Calu3 (cell line): ENCODE measurements at places on chromosomes 6 and 20. TPM values are rescaled to one million over a fixed set of nuclear protein-coding genes. Genes with fewer than 3 reads are reported as not detected.
A peak's percentile ranks its signal among the peaks of the same experiment; 100 is the strongest.

DNA sequence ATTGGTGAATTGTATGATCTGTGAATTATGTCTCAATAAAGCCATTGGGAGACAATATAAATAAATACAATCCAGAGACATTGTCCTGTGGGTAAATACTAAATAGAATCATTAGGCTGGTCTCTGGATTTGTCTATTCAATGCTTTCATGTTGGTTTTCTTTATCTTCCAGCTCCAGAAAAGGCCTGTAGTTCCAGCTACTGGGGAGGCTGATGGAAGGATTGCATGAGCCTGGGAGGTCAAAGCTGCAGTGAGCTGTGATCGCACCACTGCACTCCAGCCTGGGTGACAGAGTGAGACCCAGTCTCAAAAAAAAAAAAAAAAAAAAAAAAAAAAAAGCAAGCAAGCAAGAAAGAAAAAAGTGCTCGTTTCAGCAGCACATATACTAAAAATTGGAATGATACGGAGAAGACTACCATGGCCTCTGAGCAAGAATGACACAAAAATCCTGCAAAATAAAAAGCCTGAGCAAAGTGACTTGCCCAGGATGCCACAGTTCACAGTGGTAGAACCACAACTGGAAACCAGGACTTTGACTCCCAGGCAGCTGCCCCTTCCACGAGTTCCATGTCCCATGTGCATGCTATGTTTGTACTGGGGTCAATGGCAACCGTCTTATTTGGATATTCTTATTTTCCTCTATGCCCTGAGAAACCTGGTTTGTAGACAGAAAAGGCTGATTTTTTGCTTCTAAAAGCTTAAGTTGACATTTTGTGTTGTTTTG, 33.6 kb upstream of the GMPR start:
- H3K4me1 ChIP-seq: peaks cover 7% of the 10 kb centered on the region
- no peak overlapping the region for H3K4me3 ChIP-seq
- H3K27ac ChIP-seq: no peak overlapping the region
- DNase-seq: no peak
- H3K27me3 ChIP-seq: no peaks in the 10 kb centered on the region

SAYSD1 gene
- 23.2 and 23.7 TPM in 2 replicates for total RNA-seq

RSPO3 gene
- total RNA-seq: not detected in 2 replicates

DNA sequence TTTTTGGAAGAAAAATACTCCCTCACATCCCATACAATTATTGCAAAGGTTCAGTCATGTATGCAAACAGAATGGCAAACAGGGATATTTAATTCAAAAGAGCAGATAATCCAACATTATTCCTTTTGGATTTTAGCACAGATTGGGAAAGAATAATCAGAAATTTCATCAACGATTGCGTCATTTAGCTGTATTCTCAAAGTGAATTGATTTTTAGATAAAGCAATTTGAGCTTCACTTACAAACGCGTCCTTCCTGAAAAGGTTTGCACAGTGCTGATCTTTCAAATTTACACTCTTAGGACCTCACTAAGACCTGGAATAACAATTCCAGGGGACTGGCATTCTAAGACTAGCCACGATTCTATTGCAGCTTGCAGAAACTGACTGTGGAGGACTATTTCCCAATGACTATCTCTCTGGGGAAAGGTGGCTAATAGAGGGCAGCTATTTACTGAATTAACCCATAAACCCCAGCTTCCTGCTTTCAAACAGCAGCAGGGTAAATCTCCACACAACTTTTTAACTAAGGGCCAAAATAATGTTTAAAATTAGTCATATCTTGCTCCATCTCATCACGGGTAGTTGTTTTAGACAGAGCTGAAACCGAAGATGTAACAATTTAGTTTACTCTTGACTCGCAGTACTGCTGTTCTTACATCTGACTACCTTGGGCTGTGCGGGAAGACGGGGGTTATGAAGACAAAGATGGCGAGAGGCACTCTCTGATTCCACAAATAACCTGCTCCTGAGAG, 131.2 kb upstream of the FAM184A start:
- H3K27ac ChIP-seq: peak overlapping the region; percentile 47
- H3K36me3 ChIP-seq: no peaks in the 10 kb centered on the region
- H3K27me3 ChIP-seq: no peaks in the 10 kb centered on the region
- H3K4me3 ChIP-seq: no peak overlapping the region

- no peak for DNase-seq
- H3K36me3 ChIP-seq: peaks cover 21% of the 10 kb centered on the region
- H3K27me3 ChIP-seq: no peaks in the 10 kb centered on the region
- no peaks in the 10 kb centered on the region for H3K4me1 ChIP-seq
Observed at GRCh38 chr20:17614176-17614811, 44.4 kb downstream of the DSTN start.

DNA sequence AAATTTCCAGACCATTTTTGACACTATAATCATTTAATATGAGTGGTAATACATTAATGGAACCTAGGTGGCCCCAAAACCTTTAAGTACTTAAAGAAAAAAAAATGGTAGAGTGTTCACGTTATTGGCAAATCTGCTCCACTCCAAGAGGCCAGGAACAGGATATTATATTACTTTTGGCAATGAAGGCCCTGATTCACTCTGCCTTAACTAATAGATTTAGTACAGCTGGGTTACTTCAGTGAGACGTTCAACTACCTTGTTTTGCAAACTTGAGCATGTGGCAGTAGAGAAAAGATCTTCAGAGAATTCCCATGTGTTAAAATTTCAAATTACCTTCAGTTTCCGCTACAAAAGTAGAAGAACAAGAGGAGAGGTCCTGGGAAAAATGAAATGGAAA, 12.8 kb downstream of the ADNP start:
- no peak overlapping the region for H3K4me3 ChIP-seq
- H3K27ac ChIP-seq: no peak overlapping the region
- peaks cover 55% of the 10 kb centered on the region for H3K4me1 ChIP-seq
- H3K36me3 ChIP-seq: peaks cover 30% of the 10 kb centered on the region
- no peaks in the 10 kb centered on the region for H3K27me3 ChIP-seq

DNA sequence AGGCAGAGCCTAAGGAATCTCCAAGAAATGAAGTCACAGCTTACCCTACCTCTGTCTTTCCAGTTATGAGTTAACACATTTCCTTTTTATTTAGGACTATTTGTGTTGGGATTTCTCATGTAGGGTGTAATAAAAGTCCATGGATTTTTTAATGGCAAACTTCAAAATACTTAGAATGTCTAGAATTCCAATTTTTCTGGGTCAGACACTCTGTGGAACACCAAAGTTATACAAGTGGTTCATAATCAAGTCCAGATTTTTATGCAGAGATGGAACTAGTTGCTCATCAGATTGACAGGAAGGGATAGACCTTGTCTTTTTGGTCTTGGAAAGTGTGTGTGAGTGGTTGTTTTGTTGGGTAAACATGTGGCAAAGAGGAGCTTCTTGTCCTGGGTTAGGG, 303.5 kb upstream of the RNF24 start:
- no peak overlapping the region for H3K4me3 ChIP-seq
- no peak for DNase-seq
- H3K27ac ChIP-seq: no peak overlapping the region
- H3K36me3 ChIP-seq: no peaks in the 10 kb centered on the region
- H3K27me3 ChIP-seq: peaks cover 78% of the 10 kb centered on the region
- no peaks in the 10 kb centered on the region for H3K4me1 ChIP-seq

DNA sequence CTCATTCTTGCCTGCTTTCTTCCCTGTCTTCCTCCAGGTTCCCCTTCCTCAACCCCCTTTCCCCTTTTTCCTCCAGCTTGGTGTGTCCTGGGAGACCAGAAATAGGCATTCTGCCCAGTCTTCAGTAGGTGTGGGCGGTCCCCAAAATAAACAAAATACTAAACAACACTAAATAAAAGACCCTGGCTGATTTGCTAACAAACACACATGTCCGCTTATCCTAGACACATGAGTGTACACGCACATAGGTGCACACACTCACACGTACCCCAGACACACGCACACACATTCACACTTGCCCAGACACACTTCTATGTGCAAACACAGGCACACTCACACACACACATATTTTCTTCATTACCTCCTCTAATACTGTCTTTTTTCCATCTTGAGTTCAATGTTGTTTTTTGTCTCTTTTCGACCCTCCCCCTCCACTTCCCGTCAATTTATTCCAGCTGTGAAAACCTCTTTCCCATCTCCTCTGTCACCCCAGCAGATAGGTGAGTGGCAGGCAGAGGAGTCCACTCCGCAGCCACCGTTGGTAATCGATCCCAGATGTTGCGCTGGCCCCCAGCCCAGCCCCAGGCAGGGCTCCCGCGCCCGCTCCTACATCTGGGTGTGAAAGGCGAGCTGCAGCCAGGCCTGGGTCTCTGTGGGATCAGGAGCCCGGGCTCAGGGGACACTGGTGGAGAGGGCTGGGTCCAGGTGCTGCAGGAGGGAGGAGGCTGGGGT, 56.9 kb upstream of the FOXP4 start:
- no peak overlapping the region for H3K27ac ChIP-seq
- H3K4me3 ChIP-seq: no peak overlapping the region
- peaks cover 77% of the 10 kb centered on the region for H3K27me3 ChIP-seq

DNA sequence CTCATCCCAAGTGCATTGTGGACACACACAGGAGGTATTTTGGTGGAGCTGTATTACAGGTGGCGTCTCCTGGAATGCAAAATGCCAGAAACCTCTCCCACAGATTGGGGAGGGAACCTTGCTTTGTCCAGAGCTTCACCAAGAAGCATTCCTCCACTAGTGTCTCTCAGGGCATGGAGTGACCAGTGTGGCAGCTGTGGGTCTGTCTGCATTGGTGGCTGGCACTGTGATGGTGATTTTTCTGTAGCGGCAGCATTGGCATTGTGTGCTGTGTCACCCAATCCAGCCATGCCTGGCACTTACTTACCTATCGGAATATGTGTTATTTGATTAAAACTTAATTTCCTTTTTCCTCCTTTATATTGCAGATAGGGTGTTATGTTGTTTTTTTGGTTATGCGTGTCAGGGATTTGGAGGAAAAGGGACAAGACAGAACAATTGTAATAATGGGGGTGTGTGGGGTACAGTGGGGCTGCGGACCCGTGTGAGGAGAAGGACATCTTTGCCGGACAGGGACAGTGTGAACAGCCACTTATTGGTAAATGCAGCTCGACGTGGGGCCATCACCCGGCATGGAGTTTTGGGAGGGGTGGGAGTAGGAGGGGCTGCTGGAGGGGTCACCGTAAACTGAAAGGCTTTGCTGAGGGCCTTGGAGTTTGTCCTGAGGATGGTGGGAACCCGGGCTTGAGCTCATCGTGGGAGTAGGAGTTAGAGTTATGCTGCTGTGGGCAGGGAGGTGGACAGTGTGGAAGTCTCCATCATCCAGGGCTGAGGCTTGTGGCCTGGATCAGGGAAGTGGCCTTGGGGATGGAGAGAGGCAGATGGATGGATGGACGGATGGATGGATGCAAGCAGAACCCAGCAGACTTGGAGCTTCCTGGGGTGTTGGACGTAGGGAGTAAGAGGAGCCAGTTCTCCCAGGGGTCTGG, 105.0 kb downstream of the SYCP2 start:
- DNase-seq: no peak
- peaks cover 74% of the 10 kb centered on the region for H3K4me1 ChIP-seq
- H3K27ac ChIP-seq: peak overlapping the region; percentile 5
- H3K27me3 ChIP-seq: no peaks in the 10 kb centered on the region
- peaks cover 19% of the 10 kb centered on the region for H3K36me3 ChIP-seq

GRCh38 chr20:63163596-63164483, 52.1 kb downstream of the YTHDF1 start:
- H3K27me3 ChIP-seq: peaks cover 96% of the 10 kb centered on the region
- no peaks in the 10 kb centered on the region for H3K4me1 ChIP-seq
- no peaks in the 10 kb centered on the region for H3K36me3 ChIP-seq
- H3K4me3 ChIP-seq: no peak overlapping the region

- DNase-seq: peak; percentile 73
- H3K4me3 ChIP-seq: no peak overlapping the region
- H3K36me3 ChIP-seq: peaks cover 25% of the 10 kb centered on the region
- H3K27ac ChIP-seq: no peak overlapping the region
- H3K4me1 ChIP-seq: no peaks in the 10 kb centered on the region
Observed at GRCh38 chr6:37483917-37484785, 15.5 kb downstream of the CCDC167 start.

DNA sequence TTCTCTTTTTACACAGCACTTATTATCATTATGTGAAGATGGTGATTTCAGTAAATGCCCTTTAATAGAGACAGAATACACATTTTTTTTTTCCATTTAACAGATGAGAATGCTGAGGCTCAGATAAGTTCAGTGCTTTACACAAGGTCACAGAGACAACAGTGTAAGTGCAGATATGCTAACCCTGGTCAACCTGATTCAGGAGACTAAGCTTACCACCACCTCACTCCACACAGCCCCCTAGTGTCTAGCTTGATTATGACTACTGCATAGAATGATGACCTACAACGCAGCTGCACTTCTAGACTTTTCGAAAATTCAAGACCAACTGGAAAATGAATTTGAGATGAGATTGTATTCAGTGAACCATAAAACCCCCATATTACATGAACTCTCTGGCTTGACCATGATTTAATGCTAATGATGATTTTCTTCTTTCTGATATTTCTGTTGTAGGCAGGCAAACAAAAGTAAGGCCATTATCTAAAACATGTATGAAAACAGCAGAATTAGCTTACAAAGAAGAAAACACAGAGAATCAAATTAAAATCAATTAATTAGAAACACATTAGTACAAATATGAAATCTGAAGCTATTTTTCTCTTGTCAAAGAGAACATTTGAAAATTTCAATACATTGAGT, 212.1 kb upstream of the PHACTR1 start:
- no peak overlapping the region for H3K27ac ChIP-seq
- H3K4me1 ChIP-seq: no peaks in the 10 kb centered on the region
- DNase-seq: peak; percentile 55
- H3K36me3 ChIP-seq: no peaks in the 10 kb centered on the region

DNA sequence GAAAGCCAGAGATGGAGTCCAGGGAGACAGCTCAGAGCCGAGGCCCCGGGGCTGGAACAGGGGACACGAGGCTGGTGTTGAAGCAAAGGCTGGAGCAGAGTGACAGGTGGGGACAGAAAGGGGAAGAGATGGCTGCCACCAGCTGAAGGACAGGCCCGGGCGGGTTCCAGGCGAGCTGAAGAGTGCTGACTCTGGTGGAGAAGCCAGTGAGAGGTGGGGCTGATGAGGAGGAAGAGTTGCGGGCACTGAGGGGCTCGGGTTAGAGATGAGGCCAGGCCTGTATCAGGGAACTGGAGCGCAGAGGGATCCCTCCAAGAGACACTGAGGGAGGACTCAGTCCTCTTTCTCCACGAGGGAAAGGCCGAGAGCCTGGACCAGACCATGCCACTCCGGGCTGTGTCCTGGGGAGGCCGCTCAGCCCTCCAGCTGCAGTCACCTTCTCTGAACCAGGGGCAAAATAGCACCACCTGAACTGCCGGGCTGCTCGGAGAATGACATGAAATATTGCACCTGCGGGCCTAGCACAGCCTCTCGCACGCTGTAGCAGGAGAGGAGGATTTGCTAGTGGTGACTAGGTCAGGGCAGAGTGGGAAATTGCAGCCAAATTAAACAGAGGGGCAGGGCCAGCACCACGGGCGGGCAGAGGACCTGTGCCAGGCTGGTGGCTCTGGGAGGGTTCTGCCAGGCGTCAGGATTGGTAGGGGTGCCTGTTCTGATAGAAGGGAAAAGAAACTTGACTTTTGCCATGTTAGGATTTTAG, 175.9 kb downstream of the ZDHHC14 start:
- H3K4me1 ChIP-seq: peaks cover 13% of the 10 kb centered on the region
- no peaks in the 10 kb centered on the region for H3K36me3 ChIP-seq
- no peak for DNase-seq
- no peak overlapping the region for H3K4me3 ChIP-seq

ACSS1 gene
- total RNA-seq: 3.6 TPM in 2 replicates
